AG08396 (cell line): ENCODE measurements at places on chromosomes 5 and 9.

- no peak for DNase-seq
These were observed 54.7 kb upstream of the PRLR start for GRCh38 chr5:35285011-35285410.

GRCh38 chr5:66967826-66968262 is 228.8 kb downstream of the CD180 start:
- DNase-seq = no peak

DNA sequence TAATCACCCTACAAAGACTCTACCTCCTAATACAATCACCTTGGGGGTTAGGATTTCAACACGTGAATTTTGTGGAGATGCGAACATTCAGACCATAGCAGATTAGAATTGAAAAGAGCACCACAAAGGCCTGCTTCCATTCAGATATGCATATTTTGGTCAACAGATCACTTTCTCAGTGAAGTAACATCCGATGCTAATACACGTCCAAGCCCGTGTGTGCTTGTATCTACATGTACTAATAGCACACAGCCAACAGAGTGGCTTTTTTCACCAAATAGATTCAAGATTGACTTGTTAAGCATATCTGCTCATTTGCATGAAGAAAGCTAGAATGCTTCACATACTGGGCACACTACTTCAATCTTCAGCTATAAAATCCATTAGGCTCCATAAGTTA is 35.6 kb upstream of the SSBP2 start:
- no peak for DNase-seq

DNA sequence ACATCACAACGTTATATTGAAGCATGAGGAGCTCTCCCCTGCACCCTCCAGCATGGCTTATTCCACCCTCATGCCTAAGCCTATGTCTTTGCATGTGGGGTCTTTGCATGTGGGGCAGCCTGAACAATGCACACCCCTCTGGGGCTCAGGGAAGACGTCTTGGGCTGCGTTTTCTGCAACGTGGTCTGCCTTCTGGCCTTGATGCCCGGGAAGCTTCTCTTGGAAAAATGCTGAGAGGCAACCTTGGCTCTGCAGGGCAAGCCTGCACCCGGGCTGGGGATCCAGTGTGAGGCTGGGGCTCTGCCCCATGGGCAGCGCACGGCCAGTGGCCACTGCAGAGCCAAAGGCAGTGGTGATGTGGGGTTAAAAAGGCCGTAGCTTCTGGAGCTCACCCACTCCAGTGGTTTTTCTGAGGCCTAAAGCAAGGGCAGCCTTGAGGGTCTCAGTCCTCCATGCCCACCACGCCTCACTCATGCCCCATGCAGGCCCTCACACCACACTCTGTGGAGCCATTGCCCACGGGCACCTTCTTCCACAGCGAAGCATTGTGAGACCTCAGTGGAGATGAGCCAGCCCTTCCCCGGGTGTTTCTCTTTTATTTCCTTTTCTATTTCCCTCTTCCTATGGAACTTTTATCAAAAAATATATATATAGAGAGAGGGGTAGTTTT is 112.2 kb downstream of the MRPL36 start:
- DNase-seq = no peak

DNA sequence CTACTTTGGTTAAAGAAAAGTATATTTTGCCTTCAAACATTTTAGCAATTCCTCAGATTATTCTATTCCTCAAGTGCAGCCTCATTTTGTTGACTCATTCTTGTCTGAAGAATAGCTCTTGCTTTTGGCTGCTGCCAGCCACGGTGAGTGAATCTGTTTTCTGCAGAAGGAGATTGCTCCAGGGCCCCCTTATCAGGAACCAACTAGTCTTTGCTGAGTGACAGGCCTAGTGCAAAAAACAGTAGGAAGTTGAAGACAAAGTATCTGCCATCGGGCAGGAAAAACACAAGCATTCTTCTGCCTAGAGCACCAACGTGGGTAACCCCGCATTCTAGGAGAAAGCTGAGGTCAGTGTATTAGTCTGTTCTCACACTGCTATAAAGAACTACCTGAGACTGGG is 42.3 kb downstream of the ZNF883 start:
- DNase-seq = no peak
